ENCODE measurements at places on chromosomes 7 and 10. TPM values are rescaled to one million over a fixed set of nuclear protein-coding genes. Genes with fewer than 3 reads are reported as not detected.
A peak's percentile ranks its signal among the peaks of the same experiment; 100 is the strongest.

Gene C10orf67
- total RNA-seq, result not detected

DNA sequence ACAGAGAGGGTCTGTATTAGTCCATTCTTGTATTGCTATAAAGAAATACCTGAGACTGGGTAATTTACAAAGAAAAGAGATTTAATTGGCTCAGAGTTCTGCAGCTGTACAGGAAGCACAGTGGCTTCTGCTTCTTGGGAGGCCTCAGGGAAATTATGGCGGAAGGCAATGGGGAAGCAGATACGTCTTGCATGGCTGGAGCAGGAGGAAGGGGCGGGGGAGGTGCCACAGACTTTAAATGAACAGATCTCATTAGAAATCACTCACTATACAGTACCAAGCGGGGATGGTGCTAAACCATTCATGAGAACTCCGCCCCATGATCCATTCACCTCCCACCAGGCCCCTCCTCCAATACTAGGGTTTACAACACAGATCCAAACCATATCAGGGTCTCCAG lies 3.7 kb upstream of the CALU start:
- no peak for DNase-seq
- H3K4me1 ChIP-seq, result peaks cover 10% of the 10 kb centered on the region
- peaks cover 6% of the 10 kb centered on the region for H3K27me3 ChIP-seq
- no peak overlapping the region for H3K27ac ChIP-seq
- H3K4me3 ChIP-seq, result no peak overlapping the region

DNA sequence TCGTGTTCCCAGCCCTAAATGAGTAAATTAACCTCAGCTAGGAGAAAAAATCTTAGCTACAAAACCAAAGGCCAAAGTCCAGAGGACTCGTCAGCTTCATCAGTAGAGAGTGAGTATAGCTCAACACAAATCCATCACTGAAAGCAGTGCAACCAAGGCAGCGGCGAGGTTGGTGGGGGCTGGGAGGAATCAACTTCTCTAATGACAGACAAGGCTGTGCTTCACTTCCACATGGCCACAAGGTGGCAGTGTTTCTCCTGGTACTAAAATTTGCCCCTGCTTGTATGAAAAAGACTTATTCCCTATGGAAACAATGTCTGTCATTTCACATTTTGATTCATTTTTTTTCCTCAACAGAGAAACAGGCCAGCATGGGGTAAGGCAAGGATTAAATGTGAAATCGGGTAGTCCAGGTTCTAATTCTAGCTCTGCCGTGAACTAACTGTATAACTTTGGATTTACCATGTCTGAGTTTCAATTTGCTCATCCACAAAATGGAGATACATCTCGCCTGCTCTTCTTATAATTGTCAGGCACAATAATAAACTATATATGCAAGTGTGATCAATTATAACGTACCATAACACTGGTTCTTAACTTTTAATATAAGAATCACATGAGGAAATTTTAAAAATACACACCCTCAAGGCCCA lies 39.3 kb downstream of the FAS start:
- no peaks in the 10 kb centered on the region for H3K27me3 ChIP-seq
- no peaks in the 10 kb centered on the region for H3K36me3 ChIP-seq
- H3K27ac ChIP-seq, result no peak overlapping the region
- peaks cover 6% of the 10 kb centered on the region for H3K4me1 ChIP-seq
- peak overlapping the region; percentile 31 for H3K4me3 ChIP-seq

GRCh38 chr7:87474533-87475358 lies 734 bp downstream of the ABCB4 start:
- H3K4me3 ChIP-seq, result no peak overlapping the region
- no peaks in the 10 kb centered on the region for H3K4me1 ChIP-seq
- no peak overlapping the region for H3K27ac ChIP-seq
- no peak for DNase-seq

DNA sequence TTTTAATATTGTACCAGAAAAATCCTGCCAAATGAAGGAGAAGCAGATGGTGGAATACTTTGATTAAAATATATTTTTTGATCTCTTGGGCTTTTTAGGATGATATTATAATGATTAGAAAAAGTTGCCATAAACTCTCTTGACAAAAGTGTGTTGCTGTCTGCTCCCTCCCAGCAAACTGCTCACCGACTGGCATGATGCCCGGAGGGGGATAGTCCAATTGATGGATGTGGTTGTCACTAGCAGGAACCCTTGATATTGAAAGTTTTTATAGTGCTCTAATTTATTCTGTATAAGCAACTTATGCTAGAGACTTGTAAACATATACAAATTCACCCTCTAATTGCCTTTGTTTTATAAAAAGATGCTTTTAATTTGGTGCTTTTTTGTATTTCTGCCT lies 114.0 kb downstream of the DNAH11 start:
- no peak overlapping the region for H3K4me3 ChIP-seq
- no peaks in the 10 kb centered on the region for H3K36me3 ChIP-seq
- no peak for DNase-seq
- no peaks in the 10 kb centered on the region for H3K4me1 ChIP-seq
- H3K27me3 ChIP-seq, result no peaks in the 10 kb centered on the region

DNA sequence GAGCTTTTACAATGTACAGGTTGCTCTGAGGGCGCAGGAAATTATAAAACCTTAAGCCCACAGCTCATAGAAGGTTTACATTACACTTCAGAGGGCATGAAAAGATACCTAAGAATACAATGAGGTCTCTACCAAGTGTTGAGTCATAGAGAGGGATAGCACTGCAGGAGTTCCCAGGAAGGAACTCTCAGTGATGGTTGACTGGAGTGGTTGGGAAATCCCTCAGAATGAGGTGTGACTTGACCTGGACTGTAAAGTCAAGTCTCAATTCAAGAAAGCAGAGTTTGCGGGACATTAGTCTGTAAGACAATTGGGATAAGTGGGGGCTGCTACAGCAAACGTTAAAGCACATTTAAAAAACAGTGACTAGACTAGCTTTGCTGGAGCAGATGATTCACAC lies 21.9 kb downstream of the TNKS2 start:
- H3K27me3 ChIP-seq, result no peaks in the 10 kb centered on the region
- DNase-seq, result no peak
- H3K4me1 ChIP-seq, result no peaks in the 10 kb centered on the region
- H3K27ac ChIP-seq, result no peak overlapping the region
- no peak overlapping the region for H3K4me3 ChIP-seq
- H3K36me3 ChIP-seq, result peaks cover 53% of the 10 kb centered on the region

DNA sequence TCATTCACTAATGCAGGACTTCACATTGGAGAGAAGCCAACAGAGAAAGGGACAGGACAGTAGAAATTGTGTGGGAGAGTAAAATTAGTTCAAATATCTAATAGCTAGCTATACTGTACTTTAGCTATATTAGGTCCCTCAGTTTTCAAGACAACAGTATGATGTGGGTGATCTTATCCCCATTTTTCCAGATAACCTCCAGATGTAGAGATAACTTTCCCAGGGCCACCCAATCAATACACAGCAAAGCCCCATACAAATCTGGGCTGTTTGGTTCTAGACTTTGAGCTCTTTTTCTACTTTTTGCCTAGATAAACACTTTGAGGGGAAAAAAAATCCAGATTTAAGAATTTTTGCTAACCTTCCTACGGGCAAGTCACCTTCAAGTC lies 482 bp upstream of the CLDN12 start:
- no peaks in the 10 kb centered on the region for H3K27me3 ChIP-seq
- peaks cover 7% of the 10 kb centered on the region for H3K36me3 ChIP-seq
- H3K27ac ChIP-seq, result peak overlapping the region; percentile 97
- peak overlapping the region; percentile 98 for H3K4me3 ChIP-seq

- H3K27ac ChIP-seq, result no peak overlapping the region
- no peaks in the 10 kb centered on the region for H3K27me3 ChIP-seq
- no peaks in the 10 kb centered on the region for H3K4me1 ChIP-seq
- no peaks in the 10 kb centered on the region for H3K36me3 ChIP-seq
- H3K4me3 ChIP-seq, result no peak overlapping the region
Measured at GRCh38 chr7:119703895-119704294, 569.1 kb upstream of the KCND2 start.
